ENCODE measurements at places on chromosomes 6 and 20.

GRCh38 chr6:81638366-81638765, 114.1 kb downstream of the TENT5A start:
- no peak for DNase-seq

DNA sequence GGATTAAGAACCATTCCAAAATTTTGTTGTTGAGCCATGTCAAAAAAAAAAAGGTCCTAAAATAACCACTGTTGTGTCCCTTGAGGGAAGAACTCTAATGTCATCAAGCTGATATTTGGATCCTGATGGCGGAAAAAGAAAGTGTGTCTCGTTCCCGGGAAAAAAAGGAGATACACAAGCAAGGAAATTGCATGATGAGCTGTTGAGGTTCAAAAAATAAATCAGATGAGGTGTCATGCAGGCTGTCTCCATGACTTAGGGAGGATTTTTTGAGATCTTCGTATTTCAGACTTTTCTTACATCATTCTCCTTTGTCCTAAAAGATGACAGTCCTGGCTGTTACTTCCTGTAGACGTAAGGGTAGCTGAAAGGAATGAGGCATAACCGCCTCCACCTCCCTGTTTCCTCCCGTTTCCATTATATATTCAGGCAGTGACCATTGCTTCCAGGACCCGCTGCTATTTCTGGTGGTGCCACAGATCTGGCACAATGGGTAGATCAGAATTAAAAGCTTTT, 117.3 kb upstream of the TNFAIP3 start:
- DNase-seq: no peak

DNA sequence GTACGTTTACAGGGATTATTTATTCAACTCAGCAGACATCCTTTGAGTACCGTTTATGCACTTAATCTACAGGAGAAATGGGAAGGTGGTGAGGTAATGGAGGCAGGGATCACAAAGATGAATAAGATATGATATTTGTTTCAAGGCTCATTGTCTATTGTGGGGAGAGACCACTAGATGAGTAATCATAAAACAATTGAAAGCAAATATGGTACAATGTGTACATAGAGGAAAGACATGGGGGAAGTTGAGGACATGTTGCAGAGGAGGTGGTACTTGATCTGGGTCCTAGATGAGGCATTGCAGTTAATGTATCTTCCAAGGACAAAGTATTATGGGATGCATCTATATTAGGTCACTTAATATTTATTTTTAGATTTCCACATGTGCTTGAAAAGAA, 13.7 kb upstream of the CDC5L start:
- no peak for DNase-seq

- no peak for DNase-seq
Observed at GRCh38 chr20:9919271-9920014, 80.6 kb upstream of the PAK5 start.

GRCh38 chr20:51233345-51233744, 210.4 kb upstream of the KCNG1 start:
- DNase-seq: no peak

GRCh38 chr6:14889611-14890593, 356.0 kb upstream of the JARID2 start:
- no peak for DNase-seq

DNA sequence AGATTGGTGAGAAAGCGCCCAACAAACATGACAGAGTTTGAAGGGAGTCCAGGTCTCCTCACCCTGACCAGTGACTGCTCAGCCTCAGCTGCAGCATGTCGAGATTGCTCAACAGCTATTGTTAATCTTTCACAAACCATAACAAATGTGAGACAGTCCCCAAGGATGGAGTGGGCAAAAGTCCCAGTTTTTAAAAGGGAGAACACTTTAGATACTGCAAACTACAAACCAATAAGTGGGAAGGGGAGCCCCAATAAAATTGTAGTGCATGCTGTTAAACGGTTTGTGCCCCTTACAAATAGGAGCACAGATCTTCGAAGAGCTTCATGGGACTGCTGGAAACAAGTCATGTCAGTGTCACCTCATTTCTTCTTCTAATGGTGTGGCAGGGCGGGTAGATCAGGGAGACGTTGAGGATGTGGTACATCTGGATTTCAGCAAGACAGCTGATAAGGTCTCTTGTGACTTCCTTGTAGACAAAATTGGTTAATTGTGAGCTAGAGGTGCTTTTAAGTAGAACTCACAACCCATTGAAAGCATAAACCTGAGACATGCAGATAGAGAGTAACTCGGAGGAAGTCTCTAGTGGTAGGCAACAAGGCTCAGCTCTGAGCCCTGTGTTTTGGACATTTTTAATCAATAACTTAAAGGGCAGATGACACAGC, 134.0 kb upstream of the ARMC2 start:
- DNase-seq: no peak
